ENCODE measurements at places on chromosomes 3 and 15.

DNA sequence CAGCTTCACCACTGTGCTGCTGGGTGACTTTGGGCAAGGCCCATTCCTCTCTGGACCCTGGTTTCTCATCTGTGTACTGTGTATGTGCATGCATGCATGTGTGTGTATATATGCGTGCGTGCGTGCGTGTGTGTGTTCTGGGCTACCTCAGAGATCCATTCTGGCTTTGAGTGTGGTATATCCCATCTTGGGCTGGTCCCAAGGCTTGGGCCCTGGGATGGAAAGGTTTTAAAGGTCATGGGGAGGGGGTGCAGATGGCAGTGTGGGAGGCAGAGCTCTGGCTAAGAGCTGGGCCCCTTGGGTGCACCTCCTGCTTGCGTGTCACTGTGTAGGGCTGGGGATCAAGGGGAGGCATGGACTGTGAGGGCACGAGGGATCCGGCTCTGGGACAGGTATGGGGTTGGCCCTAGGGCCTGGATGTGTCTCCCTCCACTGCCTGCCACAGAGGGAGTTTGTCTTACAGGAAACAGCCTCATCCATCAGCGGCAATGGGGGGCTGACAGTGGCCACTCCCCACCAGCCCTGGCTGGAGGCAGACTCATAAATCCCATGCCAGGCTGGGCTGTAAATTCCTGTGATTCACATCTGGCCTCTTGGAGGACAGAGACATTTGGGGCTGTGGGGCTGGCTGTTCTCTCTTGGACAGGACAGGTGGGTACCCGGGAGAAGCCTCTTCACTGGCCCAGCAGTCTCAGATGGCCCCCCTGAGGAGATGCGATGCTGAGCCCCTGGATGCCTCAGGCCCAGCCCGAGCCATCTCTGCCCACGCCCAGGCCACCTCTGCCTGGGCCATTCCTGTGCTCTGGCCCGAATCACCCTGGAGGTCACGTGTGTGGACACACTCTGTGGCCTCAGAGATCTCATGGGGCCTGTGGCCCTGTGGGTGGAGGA lies 21.4 kb upstream of the CSPG4 start:
- no peak for DNase-seq

DNA sequence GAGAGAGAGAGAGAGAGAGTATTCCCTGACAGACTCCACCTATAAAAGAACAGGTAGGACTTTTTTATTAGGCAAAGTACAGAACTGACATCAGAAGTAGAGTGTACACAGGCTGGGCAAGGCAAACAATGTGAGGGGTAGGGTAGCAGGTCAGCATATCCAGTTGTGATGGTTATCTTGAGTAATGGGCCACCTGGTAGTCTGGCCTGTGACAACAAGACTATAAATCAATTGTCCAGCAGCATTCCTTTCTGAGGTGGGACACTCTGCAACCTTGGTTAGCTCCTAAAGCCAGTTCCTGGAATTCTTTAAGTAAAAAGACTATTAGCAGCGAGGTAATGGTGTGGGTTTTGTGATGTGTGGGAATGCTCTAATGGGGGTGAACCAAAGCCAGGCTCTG lies 14.9 kb upstream of the TMCC1 start:
- no peak for DNase-seq

GRCh38 chr15:85769182-85769900 lies 25.4 kb downstream of the KLHL25 start:
- DNase-seq: no peak

DNA sequence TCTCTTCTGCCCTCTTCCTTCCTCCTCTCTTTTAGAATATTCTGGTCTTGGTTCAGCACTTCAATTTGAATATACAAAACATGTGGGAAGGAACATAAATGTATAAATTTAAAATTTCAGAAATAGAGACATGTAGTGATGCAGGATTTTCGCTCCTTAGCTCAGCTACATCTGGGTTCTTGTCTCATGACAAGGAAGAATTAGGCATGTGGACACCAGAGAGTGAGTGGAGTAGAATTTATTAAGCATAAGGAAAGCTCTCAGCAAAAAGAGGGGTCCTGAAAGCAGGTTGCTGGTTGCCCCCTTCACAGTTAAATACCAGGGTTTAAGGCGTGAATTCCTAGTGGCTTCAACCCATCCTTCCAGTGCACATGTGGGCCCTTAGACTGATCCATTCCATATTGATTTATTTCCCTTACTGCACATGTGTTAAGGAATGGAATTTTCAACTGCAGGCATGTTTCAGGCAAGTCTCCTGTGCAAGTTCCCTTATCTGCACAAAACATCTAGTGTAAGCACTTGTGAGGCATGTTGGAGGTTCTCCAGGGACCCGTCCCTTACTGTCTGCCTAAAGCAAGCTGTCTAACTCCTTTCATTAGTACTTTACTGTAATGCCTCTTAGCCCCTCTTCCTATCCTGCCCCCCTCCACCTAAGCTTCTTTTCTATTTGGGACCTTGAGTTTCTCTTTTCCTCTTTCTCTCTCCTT lies 133.2 kb upstream of the STRIT1 start:
- no peak for DNase-seq

DNA sequence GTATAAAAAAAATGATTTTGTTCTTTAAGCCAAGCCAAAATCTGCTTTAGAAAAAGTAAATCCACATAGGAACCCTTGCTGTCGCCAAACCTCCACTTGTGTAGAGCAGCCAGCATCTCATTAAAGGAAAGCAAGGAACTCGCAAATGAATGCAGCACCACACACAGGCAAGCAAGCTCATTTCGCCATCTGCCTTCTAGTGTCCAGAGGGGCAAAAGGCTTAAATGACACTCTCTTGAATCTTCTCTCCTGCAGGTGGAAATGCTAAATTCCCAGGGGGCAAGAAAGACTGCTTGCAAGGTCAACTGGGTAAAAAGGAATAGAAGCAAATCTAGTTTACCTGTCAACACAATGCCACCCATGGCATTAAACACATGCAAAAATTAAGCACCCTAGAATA lies 2.4 kb downstream of the MB21D2 start:
- no peak for DNase-seq

DNA sequence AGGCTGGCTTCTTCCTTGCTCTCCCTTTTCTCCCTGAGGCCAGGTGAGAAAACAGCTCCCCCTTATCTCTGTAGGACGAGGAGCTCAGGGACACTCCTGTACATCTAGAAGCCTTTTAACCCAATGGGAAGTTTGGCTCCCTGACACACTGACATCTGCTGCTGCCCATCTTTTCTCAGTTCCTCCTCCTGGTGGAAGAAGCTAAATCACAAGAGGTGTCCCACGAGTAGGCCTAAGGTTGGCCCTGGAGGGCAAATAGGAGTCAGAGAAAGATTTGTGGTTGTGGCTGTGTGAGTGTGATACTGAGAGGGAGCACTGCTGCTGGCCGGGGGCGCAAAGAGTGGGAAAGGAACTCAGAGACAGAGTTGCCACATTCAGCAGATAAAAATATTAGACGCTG lies 49.5 kb downstream of the ARHGAP31 start:
- no peak for DNase-seq
